ENCODE measurements at places on chromosomes 2 and 18.
A peak's percentile ranks its signal among the peaks of the same experiment; 100 is the strongest.

- no peak for DNase-seq
Measured at GRCh38 chr2:176457481-176457880, 188.2 kb downstream of the MTX2 start.

DNA sequence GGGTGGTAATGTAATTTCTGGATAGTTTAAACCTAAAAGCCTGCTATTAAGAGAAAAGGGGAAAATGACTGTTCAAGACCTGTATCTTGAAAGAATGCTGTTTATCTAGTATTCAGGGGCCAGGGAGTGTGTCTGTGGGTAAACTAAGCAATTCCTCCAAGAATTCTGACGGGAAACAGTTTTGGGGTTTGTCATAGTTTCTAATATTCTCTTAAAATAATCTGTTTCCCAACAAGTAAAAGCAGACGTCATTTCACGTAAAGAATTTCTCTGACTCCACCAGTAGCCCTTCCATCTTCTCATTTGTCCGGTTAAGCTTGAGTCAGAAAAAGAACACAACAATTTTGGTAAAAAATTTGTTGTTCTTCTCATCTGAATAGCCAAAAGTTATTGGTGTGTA, 232.1 kb upstream of the EPAS1 start:
- DNase-seq = no peak

GRCh38 chr2:10614124-10614523, 75.7 kb downstream of the NOL10 start:
- DNase-seq = no peak

DNA sequence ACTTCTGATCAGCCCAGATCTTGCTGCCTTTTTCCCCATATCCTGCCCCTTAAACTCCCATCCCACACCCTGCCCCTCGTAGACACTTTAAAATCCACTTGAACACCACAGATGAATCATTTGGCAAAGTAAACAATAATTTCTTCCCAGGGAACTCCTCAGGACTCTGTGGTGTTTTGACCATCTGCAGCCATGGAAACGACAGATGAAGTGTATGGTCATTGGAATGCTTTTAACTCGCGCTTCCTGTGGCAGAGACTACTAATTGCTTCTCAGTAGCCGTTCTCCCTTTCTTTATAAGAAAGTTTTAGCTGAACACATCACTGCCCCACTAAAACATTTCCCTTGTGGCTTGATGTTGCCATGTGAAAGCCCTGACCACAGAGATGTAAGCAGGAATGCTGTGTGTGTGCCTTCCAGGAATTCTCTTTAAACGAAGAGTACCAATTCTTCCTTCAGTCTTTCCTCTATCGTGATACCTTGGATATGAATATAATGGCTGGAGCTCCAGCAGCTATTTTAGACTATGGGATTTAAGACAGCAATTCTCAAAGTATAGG, 92.7 kb upstream of the PARD3B start:
- DNase-seq = no peak

GRCh38 chr2:201407265-201407664, 44.0 kb downstream of the TRAK2 start:
- DNase-seq = no peak

DNA sequence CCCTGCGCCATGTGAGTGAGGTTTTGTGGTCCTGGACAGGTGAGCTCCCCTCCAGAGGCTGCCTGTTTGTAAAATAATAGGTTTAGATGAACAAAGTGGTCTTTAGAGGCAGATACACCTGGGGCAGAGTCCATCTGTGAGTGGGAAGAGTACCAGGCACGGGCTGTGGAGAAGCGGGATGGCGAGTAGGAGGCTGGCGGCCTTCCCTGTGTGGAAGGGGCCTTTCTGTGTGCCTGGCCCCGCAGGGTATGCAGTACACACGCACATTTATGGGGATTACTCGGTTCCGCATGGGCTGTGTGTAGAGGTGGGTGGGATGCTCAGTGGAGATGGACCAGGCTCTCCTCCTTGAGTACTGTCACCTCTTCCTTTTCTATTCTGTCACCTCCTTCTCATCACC, 64.1 kb downstream of the AGAP1 start:
- no peak for DNase-seq

DNA sequence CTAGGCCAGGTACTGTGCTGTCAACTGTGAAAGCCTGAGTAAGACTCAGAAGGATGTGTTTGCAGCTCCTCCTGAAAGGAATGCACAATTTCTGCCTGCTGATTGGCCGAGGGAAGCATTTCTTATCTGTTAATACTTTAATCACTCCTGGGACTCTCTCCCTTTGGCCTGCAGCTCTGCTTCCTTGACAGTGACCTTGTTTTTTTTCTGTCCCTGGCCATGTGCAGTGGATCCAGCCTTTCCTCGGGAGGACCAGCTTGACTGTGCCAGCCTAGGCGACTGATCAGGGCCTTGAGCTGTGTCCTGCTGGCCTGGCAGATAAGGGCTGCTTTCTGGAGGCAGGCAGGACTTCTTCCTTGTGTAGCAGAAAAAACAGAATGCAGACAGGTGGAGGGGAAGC, 10.0 kb downstream of the RNF144A start:
- DNase-seq = no peak

DNA sequence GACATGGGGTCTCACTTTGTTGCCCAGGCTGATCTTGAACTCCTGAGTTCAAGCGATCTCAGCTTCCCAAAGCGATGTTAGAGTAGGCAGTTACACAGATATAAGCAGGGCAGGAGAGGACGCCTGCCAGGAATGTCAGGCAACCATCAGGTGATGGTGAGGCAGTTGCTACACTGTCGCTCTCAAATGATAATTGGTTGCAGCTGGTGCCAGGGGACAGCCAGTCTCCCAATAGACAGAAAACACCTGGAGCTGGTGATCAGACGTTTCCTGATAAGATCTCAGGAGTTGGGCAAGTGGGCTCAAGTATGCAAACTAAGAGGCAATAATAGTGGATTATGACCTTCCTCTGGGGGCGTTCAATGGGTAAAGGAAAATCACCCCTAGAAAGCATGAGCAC, 163.1 kb upstream of the RGPD4 start:
- DNase-seq = no peak

DNA sequence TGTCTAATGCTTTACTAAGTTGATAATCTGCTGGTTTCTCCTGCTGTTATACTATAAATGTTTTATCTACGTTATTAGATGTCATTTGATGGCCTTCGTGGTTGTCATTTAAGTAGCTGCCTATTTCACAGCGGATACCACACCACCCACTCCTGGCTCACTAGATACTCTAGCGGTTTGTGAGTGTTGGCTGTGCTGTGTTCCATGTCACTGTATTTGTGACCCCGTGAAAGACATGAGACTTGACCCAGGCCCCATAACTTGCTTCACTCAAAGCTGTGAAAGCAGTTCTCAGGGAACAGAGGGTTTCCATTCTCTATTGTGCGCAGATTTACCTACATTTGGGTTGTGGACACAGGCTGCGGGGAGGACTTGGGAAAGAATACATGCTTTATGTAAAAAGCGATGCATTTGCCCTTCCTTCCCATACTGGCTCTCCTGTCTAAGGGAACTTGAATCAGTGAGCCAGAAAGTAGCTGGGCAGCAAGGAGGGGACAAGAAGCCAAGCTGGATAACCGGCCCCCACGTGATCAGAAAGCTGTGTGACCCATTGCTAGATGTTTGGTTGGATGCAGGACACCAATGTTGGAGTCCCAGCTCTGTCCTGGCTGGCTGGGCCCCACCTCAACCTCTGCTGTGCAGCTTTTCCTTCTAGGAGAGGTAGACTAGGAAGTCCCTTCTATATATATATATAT, 52.2 kb downstream of the PLB1 start:
- no peak for DNase-seq

GRCh38 chr18:75212751-75213090, 2.1 kb downstream of the TSHZ1 start:
- DNase-seq = no peak

GRCh38 chr18:73264562-73264921, 396.8 kb upstream of the NETO1 start:
- no peak for DNase-seq

DNA sequence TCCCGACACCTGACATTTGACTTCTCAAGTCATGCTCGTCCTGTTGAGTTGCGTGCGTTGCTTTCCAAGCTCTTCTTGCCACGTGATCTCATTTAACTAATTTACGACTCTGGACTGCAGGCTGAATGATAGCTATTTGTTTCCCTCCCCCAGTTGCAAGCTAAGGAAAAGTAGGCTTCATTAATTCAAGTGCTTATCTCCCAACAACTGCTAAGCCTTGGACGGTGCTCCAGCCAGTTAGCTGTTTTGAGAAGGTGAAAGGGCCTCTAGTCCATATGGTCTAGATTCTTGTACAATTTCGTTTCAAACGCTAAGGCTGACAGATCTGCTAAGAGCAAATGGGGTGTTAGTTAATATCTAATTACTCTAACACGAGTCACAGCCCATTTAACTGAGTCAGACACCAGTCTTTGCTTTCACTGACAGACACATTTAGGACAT, 21.1 kb downstream of the GPR45 start:
- DNase-seq = no peak

- peak; percentile 34 for DNase-seq
Measured at GRCh38 chr18:36297417-36298125, at the start of gene FHOD3. FHOD3 (plus strand) TSS chr18:36297713; CDS start chr18:36297836, 123 bp downstream.

- no peak for DNase-seq
Measured at GRCh38 chr2:48668992-48669391, 51.3 kb downstream of the GTF2A1L start.

DNA sequence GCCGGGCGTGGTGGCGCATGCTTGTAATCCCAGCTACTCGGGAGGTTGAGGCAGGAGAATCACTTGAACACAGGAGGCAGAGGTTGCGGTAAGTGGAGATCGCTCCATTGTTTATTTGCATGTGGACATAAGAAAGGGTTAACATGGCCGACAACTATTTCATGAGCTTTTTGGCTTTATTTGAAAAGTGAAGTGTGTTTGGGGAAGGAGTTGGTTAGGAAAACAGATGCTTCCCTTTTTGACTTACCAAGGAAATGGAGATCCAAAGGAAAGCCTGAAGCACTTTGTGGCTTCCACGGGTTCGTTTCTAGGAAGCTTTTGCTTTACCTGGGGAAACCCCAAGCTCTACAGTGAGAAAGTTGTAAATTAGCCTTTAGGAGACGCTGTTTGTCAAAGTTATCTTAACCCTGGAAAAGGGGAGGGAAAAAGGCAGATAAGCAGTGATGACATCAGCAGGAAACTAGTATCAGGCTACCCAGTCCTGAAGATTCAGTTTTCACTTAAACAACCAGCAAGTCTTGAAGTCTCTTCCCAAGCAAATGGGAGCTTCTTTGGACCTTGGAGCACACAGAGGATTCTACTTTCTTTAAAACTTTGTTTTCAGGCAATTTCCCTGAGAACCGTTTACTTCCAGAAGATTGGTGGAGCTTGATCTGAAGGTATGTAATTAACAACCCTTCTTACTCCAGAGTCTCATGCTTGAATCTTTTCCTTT, at the start of gene CASP10:
TSS of gene CASP10 (plus strand) at position 492 of the 715 bp plus-strand sequence. CDS start 2,637 bp downstream, outside the sequence.
- DNase-seq = peak; percentile 9

- DNase-seq = no peak
Measured at GRCh38 chr18:23798824-23799223, 109.6 kb downstream of the LAMA3 start.

DNA sequence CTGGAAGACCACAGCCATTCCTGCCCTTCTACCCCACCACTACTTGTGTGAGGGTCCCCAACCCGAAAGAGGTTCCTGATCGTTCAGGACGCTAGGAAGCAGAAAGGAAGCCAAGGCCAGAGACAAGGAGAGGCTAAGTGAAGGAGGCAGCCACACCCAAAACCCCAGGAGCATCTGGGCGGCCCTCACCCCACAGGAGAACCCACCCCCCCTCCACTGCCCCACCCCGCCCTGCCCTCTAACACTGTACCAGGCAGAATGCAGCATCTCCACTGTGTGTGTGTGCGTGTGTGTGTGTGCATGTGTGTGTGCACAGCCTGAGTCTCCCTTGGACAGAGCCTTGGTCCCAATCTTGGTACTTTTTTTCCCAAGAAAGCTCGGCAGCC, 207.5 kb upstream of the HAAO start:
- DNase-seq = no peak

DNA sequence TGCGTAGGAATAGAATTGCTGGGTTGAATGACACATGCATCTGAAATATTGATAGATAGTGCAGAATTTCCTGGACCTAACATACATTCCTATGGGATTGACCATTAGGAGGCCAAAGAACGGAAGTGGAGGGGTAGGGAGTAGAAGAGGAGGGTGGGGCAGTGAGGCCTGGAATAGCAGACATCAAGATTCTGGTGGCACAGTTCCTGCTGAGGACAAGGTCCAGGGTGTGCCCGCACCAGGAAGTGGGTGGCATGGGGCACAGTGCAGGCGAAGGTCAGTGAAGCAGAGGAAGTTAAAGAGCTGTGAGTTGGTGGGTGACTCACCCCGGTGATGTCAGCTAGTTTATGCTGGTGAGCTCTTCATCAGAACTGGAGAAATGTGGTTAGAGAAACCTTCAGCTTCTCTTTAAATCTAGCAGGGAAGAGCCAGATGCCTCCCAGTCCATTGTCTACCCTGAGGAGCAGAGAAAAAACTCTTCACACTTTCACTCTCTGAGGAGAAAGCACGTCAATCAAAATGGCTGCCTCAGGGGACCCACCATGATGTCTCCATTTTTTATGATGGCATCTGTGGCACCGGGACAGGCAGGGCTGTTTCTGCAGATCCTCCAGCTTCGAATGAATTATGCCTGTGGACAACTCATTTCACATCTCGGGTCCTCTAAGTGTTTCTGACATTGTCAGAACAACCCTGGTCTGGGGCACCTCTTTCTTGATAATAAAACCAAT, 55.9 kb upstream of the CTLA4 start:
- DNase-seq = no peak

Data from putamen (tissue), 1 donor.